ENCODE measurements at places on chromosomes 5 and 9.

DNA sequence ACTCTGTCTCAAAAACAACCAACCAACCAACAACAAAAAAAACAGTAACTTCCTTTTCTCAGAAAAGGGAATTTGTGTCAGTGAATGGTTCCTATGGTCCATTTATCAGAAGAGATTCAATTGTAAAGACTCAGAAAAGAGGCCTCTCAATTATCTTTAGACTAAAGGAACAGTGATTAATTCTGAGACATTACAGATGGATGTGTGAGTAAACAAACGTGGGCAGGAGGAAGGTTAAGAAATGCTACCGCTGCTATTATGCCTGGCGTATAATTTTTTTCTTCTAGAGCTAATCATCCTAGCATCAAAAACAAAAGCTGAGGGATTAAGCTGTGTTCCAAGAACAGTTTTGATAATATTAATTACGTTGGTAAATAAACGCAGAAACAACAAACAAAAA is 52.9 kb upstream of the JMY start:
- DNase-seq, result no peak

- DNase-seq, result no peak
Measured at GRCh38 chr5:112684737-112685136, 52.9 kb upstream of the APC start.

DNA sequence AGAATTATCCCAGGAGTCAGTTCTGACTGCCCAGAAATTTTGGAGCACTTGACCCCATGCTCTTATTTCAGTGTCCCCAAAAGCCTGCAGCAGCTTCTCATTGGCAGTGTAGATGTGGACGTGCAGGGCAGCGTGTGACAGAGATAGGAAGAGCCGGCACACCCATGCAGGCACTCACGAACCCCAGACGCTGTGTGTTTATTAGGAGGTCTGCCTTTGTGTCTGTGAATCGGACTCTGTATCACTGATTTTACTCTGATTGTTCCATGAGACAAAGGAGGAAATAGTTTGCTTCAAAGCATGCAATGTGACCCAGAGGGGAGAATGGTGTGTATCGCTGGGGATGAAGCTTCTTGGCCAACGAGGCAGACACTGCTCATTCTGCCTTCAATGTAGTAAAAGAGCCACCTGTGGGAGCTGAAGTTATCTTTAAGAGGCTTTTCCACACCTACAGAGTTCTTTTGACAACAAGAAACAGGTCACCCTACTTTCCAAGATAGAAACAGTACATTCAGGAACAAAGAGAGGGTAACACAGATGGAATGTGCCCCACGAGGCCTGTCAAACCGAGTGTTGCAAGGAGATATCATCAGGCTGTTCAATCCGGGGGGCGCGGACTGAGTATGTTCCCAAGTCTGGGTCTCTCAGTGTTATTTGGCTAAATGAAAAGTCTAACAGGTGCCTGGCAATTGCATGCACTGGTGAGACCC is 224.0 kb downstream of the NTRK2 start:
- DNase-seq, result no peak

DNA sequence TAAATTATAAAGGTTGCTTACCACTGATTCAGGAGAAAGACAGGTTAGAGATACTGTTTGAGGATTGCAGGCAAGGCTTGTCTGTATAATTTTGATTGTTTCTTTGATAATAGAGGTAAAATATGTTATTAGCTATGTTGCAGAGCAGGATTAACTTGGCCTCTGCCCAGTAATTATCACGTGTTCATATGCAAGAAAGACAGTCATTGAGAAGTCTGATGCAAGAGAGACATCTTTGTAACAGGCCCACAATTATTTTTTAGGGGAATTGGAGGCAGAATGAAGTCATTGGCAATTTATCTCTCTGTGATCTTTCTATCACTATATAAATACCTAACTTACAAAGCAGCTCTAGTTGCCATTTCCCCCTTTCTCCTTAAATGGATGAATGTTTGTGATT is 46.0 kb downstream of the SLC44A1 start:
- DNase-seq, result no peak

GRCh38 chr5:65213921-65214525 is 267.7 kb downstream of the ADAMTS6 start:
- no peak for DNase-seq

DNA sequence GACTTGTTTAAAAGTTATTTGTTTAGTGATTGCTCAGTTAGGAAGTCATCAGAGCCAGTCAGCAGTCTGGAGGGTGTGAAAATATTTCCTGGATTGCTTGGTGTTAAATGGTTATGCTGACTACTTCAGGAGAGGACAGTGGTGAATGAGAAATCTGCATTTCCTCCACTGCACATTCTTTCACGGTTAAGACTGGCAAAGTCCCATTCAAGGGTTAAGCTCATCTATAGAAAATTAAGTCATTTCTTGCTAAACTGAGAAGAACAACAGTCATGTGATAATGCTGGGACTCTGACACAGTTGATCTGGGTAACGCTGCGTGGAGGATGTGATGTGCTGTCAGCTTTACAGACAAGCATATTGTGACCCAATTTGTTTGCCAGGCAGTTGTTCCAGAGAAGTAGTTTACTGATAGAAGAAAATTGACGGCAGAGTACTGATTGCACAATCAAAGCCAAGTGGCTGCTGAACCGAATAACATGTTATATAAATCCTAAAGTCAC is 80.4 kb downstream of the GRAMD2B start:
- no peak for DNase-seq

DNA sequence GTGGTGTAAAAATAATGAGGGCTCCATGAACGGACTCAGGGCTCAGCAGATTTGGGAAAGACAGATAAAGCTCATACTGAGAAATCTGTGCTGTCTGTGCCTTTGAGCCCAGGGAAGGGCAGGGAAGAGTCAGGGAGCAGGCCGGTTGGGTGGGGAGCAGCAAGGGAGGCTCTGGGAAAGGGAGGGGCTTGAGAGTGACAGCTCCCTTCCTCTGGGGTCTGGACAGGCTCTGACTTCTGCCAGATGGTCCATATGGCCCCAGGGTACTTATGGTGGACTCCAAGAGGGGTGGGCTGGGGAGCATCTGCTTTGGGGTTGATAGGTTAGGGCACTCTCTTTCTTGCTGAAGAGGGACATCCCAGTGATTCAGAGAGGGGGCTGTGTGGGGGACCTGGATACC is 2.1 kb downstream of the NPR2 start:
- DNase-seq, result no peak

All from left renal pelvis (tissue), 4 donors.